ENCODE measurements at places on chromosomes 3 and 15.

- peak; percentile 25 for DNase-seq
Observed at GRCh38 chr15:71743861-71744382, 66.4 kb upstream of the NR2E3 start.

GRCh38 chr3:5160940-5161858 lies 26.3 kb upstream of the EDEM1 start:
- no peak for DNase-seq

DNA sequence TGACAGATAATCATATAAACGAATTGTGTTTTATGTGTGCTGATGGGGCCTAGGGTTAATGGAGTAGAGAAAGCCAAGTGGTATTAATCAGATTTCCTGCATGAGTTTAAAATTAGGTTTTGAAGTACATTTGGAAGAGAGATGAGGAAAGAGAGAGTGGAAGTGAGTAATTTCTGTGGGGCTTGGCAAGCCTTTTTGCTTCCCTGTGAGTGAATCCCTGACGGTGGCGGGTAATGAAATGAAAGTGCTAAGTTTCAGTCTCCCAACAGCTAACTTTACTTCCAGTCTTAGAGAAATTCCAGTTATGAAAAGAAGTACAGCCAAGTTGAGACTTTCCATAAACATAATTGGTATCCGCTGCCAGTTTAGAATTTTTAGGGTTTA lies 139.4 kb downstream of the BBX start:
- DNase-seq: no peak

DNA sequence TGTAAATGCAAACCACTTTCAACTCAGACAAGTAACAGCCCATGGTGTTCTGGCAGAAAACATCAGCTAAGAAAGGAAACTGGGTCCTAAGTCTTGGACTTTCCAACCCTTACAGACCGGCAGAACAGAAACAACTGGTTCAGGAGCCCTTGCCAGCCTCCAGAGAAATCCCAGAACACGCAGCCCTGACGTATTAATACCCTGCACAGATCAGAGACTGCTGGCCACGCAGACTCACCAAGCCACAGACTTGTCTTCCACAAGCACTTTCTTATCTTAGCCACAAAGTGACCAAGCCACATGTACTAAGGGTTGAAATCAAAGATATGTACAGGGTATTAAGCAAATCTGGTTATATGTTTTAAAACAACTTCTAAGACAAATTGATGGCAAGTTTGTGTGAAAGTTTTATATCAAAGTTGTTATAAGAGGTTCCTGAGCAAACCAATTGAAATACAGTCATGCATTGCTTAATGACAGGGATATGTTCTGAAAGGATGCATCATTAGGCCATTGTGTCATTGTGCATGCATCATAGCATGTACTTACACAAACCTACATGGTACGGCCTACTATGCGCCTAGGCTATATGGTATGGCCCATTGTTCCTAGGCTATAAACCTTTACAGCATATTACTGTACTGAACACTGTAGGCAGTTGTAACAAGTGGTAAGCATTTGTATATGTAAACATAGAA lies 36.8 kb downstream of the BTD start:
- no peak for DNase-seq

DNA sequence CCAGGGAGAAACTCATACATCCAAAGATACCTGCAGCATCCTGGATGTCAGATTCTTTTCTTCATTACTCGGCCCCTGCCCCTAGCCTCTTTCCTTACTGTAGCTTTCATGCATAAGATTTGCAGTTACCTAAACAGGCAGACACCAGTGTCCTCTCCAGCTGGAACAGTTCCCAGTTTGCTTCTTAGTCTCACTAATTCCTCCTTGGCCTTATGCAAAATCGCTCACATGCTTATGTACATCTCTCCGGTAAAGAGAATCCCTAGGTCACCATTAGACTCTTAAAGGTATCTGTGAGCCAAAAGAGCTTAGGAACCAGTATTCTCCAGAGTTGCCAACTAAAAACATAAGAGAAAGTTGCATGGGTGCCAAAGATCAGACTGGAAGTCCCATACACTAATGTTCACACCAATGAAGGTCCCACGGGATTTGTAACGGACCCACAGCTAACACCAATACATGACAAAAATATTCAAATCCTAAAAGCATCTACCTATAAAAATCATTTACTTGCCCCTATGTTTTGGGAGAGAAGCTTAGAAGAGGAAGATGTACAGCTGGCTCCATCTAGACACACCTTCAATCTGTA lies 66.6 kb downstream of the CBLB start:
- DNase-seq: no peak
